ENCODE measurements at places on chromosomes 11 and 22. TPM values are rescaled to one million over a fixed set of nuclear protein-coding genes. Genes with fewer than 3 reads are reported as not detected.
A peak's percentile ranks its signal among the peaks of the same experiment; 100 is the strongest.

The SOX10 gene
- not detected for total RNA-seq

The OR8D1 gene
- not detected for total RNA-seq

The MMP13 gene
- total RNA-seq: not detected

- DNase-seq: no peak
These were observed 143.6 kb downstream of the WNT11 start for GRCh38 chr11:76062733-76063132.

DNA sequence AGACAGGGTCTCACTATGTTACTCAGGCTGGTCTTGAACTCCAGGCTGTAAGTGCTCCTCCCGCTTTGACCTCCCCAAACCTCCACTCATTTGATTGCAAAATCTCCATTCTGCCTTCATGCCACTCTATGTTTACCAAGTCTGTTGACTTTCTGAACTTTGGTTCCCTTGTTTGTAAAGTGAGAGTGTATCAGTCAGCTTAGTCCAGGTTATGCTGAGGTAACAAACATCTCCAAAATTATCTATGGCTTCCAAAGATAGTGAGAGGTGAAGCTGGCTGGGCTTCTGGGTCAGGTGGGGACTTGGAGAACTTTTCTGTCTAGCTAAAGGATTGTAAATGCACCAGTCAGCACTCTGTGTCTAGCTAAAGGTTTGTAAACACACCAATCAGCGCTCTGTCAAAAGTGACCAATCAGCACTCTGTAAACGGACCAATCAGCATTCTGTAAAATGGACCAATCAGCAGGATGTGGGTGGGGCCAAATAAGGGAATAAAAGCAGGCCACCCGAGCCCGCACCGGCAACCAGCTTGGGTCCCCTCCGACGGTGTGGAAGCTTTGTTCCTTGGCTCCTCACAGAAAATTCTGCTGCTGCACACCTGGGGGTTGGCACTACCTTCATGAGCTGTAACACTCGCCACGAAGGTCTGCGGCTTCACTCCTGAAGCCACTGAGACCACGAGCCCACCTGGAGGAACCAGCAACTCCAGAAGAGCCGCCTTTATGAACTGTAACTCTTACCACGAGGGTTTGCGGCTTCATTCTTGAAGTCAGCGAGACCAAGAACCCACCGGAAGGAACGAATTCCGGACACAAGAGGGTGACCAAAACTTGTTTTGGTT lies 109.3 kb downstream of the MIAT start:
- no peak for DNase-seq

DNA sequence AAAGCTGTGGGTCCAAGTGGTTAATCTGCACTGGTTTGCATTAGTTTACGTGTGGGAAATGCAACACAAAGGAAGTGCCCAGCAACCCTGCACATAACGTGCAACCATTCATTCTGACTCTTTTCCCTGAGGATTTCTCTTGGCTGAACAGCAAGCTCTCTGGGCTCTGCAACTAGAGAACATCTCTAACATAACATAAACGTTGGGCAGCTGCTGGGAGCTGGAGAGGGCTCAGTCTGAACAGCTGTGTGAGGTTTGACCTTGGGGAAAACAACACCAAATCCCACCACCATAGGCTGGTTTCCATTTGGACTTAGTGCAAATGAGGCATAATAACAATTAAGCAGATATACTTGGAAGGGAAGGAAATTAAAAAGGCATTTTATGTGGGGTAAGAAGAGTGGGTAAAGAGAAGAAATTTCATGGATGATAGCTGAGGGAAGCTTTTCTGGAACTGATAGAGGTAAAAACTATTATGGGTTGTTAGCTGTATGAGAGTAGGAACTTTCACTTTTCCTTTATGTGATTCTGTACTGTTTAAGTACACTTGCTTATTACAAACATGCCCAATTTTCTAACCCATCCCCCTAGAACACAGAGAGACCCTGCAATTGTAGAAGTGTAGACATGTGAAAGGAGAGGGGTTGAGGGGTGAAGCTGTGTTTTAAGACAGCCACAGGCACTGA lies 76.2 kb downstream of the SNX19 start:
- no peak for DNase-seq

The DEPDC5 gene
- total RNA-seq: 24.5 TPM

GRCh38 chr11:100719809-100720221 lies 32.7 kb downstream of the ARHGAP42 start:
- no peak for DNase-seq

GRCh38 chr11:117146521-117146920 lies 2.4 kb downstream of the PAFAH1B2 start:
- no peak for DNase-seq

DNA sequence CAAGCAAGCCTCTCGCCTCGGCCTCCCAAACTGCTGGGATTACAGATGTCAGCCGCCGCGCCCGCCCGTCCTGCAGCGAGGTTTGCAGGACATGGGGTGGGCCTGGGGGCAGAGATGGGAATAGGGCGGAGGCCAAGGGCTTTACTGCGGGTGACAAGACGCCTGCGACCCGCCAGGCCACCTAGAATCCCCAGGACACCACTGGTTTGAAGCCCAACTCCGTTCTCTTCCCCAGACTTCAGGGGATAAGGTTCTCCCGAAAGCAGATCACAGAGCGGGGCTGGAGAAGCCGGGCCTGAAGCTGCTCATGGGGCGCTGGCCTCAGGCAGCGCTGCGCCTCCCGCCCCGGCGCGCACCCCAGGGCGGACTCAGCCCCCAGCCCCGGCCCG lies 354 bp downstream of the POLR2L start:
- DNase-seq: no peak

DNA sequence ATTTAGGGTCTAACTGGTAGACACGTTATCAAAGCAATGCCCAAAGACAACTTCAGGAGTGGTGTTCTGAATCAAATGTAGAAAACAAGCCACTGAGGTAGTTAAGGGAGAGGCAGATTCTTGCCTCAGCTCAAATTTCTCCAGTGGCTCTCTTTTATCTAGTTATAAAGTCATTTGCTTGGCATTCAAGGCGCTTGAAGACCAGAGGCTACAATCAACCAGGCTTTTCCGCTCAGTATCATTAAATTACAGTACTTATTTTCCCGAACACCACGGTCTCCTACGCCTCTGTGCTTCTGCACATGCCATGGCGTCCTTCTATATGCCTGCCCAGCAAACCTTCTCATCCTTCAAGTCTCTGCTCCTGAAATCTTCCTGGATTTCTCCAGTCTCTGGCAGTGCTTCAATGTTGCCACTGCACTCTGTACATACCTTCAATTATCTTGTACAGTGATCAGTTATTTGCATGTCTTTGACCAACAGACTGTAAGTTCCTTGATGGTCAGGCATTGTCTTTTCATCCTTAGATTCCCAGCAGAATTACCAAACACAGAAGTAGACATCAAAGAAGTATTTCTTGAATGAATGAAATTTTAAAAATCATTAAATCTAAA lies 1.4 kb downstream of the POGLUT3 start:
- no peak for DNase-seq

GRCh38 chr11:19595840-19596751 lies 116.5 kb upstream of the NAV2 start:
- DNase-seq: peak; percentile 33

The OR51I1 gene
- not detected for total RNA-seq

GRCh38 chr11:2726964-2727363 lies 27.2 kb upstream of the KCNQ1OT1 start:
- no peak for DNase-seq

DNA sequence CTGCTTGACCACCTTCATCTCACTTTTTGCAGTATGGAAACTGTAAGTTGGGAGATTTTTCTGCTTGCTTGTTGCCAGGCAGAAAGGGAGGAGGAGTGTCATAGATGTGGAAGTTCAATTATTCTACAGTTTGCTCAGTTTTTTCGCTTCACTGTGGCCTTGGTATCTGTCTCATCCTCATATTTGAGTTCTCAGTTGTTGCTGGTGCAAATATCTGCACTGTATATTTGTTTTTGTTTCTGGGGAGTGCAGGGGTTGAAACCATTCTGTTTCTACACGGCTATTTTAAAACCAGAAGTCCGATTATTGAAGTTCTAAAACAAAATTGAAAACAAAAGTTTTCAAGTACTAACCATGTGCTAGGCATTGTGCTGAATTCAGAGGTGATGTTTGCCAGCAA lies 153.4 kb downstream of the JRKL start:
- no peak for DNase-seq
